Stimulated activated CD8-positive, alpha-beta memory T cell treated with anti-CD3 and anti-CD28 coated beads, Interleukin-2, amount 100 ng/mL, for 1 hour (primary cell): ENCODE measurements at places on chromosomes 6 and 20.

- no peak for DNase-seq
Measured at GRCh38 chr6:160141001-160141726, 19.5 kb downstream of the SLC22A1 start.

DNA sequence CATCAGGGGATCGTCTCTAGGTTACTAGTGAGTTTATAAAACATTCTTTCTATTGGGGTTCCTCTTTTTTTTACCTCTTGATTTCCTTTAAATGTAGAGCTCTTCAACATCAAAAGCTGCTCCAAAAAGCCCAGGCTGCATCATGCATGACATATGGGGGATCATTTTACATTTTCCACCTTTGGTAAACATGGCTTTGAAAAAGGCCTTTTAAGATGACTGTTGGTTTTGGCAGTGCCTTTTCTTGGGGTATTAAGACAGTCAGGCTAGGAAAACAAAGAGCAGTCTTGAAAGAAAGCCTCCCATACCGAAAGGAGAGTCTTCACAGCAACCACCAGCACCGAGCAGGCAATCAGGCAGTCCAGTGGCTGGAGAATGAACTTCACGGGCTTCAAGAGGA is 73.2 kb downstream of the NPEPL1 start:
- DNase-seq, result no peak

- no peak for DNase-seq
Measured at GRCh38 chr6:100447900-100448748, 16.6 kb downstream of the SIM1 start.

DNA sequence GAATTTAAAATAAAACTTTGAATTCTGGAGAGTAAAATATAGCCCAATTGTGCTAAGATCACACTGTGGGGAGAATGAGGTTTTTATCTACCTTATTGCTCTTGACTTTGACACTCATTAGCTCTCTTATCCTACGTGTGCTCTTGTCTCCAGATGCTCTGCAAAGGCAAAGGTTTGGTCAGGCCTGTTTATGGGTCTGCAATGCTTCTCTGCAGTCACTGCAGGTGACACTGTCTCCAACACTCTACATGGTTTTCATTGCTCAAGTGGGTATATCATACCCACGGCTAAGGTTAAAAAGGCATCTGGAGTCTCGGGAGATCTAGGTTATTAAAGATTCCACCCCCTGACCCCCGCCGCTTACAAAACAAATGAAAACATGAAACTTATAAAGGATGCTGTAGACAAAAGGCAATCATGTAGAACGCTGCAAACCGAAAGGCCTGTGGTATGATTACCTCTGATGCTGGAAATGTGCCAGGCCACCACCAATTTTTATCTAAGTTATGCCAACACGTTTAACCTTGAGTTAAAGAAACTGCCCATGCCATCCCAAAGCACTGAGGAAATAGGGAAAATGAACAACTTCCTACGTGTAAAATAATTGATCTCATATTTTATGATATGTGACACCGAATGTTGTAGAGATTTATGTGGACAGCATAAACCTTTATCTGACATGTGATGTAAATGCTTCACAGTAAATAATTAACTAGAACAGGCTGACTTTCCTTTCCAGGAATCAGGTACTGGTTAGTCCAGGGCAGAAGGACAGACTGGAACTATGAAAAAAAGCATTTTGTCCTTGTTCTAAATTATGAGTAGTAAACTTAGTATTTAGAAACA is 238.2 kb upstream of the NOX3 start:
- DNase-seq, result no peak

DNA sequence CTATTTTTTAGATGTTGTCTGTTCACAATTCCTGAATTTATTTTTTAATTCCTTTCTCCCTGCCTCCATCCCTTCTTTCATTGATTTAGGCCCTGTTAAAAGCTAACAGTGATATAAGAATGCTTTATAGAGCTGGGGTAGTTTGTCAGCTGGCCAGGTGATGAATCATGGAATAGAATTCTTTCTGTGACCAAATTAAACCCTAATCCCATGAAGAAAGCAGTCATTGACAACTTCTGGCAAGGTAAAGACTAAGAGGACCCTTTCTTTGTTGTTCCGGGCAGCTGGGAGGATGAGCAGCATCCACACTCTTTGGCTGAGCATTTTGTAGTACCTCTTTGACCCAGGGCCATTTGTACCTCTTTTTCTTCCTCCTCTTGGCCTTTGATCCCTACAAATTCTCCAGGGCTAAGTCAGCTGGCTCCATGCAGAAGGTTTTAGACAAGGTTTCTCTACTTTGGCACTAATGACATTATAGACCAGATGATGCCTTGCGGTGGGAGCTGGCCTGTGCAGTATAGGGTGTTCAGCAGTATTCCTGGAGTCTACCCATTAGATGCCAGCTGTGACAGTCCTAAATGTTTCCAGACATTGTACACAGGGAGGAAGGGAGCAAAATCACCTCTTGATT is 102.9 kb downstream of the SLX4IP start:
- DNase-seq, result no peak

DNA sequence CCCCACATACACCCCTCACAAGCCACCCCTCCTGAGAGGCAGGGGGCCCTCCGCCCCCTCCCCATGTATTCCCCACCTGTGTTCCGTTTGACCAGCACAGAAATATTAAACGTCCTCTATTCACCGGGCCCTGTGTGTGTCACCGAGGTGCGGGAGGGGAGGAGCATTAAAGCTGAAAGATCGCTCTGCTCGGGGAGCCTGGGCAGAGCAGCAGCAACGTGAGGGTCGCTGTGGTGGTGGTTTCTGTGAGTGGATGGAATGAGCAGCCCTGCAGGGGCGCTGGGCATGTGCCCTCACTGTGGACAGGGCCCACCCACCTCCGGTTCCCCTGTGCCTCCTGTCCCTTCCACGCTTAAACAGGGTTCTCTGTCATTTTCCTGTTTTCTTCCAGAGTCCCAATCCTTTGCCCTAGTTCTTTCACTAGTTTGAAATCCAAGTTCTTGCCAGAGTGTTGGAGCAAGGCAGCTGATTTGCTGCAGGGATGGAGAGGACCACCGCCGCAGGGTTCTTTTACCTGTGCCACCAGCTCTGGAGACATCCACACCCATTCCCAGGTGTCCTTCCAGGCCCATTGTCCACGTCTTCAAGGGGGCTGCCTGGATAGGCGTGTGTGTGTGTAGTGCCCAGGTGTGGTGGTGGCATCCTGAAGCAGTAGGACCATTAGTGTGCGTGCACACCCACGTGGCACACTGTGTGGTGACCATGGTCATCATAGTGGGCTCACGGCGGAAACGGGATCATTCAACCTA is 37.6 kb upstream of the MDFI start:
- no peak for DNase-seq

DNA sequence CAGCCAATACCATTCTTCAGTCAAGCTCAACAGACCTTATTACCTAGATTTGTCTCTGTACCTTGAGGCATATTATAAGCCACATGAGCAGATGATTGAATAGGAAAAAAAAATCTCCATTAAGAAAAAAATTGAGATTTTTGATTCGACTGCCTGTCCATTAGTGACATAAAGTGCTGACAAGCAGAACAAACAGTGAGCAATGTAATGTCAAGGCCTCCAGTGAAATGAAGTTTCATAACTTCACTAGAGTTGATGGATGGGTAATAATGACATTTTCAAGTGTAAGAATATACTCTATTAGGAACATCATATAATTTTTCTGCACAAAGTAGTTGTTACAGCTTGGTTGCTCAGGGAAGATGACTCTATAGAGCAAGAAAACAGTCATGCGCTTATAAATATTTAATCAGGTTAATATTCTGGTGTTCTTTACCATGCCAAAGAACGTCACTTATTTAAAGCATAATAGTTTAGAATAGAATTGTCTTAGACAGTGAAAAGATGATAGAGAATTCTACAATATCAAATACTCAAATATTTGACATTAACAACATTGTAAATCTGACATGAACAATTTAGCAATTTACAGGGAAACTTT is 783.7 kb downstream of the EPHA7 start:
- DNase-seq, result no peak

DNA sequence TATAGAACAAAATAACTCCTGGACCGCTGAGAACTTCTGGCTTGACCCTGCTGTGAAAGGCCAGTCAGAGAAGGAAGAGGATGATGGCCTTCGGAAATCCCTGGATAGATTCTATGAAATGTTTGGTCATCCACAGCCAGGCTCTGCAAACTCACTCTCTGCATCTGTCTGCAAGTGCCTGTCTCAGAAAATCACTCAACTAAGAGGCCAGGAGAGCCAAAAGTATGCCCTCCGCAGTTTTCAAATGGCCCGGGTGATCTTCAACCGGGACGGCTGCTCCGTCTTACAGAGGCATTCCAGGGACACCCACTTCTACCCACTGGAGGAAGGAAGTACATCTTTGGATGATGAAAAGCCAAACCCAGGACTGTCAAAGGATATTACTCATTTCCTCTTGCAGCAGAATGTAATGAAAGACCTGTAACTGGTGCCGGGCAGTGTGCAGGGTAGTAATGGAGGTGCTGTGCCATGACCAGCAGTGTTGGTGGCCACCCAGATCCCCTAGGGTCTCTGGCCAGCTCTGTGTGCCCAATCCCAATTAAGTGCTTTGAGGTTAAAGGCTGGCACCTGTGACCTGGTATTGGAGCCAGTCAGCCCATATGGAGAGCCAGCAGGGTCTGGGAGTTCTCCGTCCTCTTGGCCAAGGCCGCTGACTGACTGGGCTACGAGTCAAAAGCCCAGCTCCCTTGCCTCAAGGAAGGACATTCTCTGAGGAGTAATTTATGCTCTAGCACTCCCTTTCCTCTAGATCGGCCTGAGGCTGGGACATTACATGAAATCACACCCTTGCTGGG is 87.1 kb downstream of the TRMT6 start:
- no peak for DNase-seq

GRCh38 chr20:17508756-17509155 is 22.4 kb downstream of the BFSP1 start:
- no peak for DNase-seq

GRCh38 chr20:11195169-11195568 is 521.4 kb upstream of the JAG1 start:
- no peak for DNase-seq

DNA sequence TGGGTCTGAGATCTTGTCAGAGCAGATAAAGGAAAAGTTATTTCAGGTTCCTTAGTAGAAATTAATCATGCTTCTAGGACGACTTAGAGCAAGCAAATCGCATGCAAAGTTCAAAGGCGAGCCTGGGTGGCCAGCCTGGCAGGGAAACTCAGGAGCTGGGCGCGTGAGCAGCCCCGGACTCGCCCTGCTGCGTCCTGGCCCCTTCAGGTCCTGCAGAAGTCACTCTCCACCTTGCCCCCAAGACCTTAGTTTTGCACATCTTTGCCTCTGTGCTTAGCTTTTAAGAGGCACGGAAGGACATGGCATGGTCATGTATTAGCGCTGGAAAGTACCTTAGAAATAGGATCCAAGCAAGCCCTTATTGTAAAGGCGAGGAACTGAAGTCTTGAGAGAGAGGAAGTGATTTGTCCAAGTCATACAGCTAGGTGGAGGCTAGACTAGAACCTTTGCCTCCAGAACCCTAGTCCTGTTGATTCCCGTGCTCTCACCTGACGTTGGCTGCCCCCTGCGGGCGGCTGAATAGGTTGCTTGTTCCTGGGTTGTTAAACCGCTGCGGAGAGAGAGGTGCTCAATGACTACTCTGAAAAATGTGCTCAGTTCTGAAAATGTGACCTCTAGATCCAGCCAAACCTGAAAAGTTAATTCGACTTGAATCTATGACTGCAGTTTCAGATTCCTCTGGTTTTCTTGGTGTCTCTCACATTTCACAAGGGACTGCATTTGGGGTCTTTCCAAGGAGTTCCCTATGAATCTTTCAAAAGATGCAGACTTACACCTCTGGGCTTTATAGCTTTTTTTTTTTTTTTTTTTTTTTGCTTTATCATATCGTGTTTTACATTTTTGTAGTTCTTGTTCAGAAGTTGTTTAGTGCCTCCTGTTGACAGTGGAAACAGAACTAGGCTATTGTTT is 2.7 kb downstream of the MYB start:
- no peak for DNase-seq

GRCh38 chr6:71737953-71738352 is 148.4 kb upstream of the RIMS1 start:
- no peak for DNase-seq

- no peak for DNase-seq
Measured at GRCh38 chr6:129684903-129685661, 24.9 kb downstream of the ARHGAP18 start.

GRCh38 chr6:64489763-64490162 is 854.2 kb downstream of the PHF3 start:
- DNase-seq, result no peak

GRCh38 chr6:84061613-84062398 is 28.2 kb downstream of the MRAP2 start:
- no peak for DNase-seq

DNA sequence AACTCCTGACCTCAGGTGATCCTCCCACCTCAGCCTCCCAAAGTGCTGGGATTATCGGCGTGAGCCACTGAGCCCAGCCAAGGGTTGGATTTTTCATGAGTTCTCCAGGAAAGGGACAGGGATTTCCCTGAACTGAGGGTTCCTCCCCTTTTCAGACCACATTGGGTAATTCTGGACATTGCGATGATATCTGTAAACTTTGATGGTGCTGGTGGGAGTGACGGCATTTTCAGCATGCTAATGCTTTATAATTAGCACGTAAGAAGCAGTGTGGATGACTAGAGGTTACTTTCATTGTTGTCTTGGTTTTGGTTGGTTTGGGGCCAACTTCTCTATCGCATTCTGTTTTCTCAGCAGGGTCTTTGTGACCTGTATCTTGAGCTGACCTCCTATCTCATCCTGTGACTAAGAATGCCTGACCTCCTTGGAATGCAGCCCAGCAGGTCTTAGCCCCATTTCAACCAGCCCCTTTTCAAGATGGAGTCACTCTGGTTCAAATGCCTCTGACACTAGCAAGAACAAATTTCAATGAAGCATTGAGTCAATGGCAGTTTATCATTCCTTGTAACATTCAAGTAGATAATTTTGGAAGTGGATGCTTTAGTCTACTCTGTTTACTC is 156.5 kb downstream of the TTLL2 start:
- no peak for DNase-seq

GRCh38 chr6:6972456-6972855 is 135.3 kb upstream of the RREB1 start:
- DNase-seq, result no peak
